ENCODE measurements at places on chromosomes 6 and 20. TPM values are rescaled to one million over a fixed set of nuclear protein-coding genes. Genes with fewer than 3 reads are reported as not detected.
A peak's percentile ranks its signal among the peaks of the same experiment; 100 is the strongest.

The HEY2 gene
- 1.8 TPM for polyA plus RNA-seq

DNA sequence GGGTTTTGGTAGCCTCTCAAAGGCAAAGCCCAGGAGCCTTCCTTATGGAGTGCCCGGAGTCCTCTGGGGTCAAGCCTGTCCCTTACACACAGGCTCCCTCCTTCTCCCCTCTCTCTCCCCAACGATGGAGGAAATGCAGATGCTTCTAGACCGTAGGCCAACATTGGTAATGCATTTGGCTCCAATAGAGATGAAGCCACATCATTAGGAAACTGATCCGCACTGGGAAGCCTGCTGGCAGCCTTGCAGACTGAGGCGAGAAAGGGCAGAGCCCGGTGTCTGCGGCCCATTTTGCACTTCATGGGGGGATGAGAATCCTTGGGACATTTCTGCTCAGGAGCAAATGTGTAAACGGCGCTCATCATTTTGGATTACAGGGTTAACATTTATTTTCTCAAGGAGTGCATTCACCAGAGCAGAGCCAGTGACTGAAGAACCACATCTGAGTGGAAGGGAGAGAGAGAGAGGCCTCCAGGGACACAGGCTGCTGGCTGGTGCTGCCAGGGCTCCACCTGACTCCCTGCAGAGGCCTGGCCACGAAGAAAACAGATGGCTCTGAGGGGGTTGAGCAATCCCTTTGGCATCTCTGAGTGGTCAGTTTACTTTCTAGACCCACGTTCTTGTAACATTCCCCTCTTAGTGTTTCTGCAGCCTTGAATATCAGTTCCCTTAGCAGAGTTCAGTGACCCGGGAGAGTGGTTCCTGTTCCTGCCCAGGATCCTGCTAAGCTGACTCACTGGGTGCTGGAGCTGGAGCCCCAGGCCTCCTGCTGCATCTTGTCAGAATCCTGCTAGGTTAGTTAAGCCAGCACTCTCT lies 4.4 kb upstream of the CST3 start:
- H3K36me3 ChIP-seq = no peaks in the 10 kb centered on the region
- no peak for DNase-seq
- H3K27me3 ChIP-seq = no peaks in the 10 kb centered on the region

The LST1 gene
- polyA plus RNA-seq = 19.8 TPM

DNA sequence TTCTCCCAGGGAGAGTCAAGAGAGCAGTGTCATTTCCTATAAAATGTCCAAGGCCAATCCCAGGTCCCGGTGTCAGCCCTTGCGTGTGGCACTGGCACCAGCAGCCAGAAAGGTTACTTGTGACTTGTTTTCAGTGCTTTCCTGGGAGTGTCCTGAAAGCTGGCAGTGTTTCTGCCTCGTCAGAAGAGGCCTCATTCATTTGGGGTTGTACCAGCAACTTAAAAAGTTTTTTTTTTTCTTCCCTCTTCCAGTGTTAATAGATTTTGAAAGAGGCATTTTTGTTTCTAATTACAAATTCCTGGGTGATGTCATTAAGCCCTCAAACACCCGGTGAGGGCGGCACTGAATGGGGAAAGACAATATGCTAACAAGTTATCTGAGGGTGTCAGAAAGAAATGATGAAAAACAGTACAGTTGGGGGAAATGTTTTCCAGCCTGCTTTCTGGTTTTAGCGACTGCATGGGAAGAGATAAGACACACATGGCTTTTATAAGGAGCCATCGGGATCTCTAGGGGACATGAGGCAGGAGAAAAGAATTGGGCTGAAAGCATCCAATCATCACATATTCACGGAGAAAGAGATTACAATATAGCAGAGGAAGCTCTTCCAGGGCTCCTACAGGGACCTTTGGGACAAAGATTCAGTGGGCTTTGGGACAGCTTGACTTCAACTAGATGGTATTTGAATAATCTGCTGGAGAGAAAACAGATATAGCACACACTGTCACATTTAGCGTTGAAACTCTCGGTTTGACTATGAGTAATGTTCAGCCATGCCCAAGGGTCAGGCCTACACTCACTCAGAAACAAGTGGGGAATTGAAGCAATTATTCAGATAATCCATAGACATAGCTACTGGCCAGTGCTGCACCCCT lies 153.0 kb downstream of the BCAS1 start:
- H3K4me3 ChIP-seq = no peak overlapping the region
- DNase-seq = no peak
- H3K4me1 ChIP-seq = peaks cover 15% of the 10 kb centered on the region
- no peak overlapping the region for H3K27ac ChIP-seq
- no peaks in the 10 kb centered on the region for H3K36me3 ChIP-seq

The TPBG gene
- 5.4 TPM for polyA plus RNA-seq

- H3K36me3 ChIP-seq = peaks cover 30% of the 10 kb centered on the region
- no peak overlapping the region for H3K4me3 ChIP-seq
- H3K27me3 ChIP-seq = no peaks in the 10 kb centered on the region
- H3K27ac ChIP-seq = no peak overlapping the region
- DNase-seq = no peak
Measured at GRCh38 chr20:20520776-20521175, 152.9 kb downstream of the INSM1 start.

- H3K4me1 ChIP-seq = no peaks in the 10 kb centered on the region
- H3K36me3 ChIP-seq = no peaks in the 10 kb centered on the region
- H3K4me3 ChIP-seq = no peak overlapping the region
- H3K27ac ChIP-seq = no peak overlapping the region
Measured at GRCh38 chr6:150537893-150538292, 61.8 kb upstream of the PLEKHG1 start.

GRCh38 chr6:145069966-145070365 lies 665.4 kb downstream of the EPM2A start:
- DNase-seq = no peak
- H3K4me3 ChIP-seq = no peak overlapping the region
- no peaks in the 10 kb centered on the region for H3K36me3 ChIP-seq

DNA sequence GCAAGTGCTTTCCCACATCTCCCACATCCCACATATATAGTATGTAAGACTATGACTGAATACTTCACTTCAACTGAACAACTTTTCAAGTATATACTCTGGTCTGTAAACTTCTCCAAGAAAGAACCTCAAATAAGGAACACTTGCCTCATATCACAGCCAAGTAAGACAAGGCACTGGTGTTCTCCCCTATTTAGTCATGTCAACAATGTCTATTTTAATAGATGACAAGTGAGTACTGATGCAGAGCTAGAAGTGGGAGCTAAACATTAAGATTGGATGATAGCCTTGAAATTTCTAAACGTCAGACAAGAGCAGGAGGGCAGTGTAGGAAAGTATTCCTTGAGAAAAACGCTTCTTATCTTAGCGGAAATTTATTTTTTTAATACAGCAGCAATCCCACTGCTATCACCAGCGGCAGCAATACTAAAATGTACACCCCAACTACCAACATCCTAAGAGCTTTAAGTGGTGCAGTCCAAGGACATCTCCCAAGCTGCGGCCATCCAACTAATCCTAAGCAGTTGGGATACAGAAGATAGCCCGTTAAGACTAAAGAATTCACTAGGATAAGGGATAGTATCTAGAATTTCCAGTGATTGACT lies 29.3 kb downstream of the DST start:
- H3K4me3 ChIP-seq = no peak overlapping the region
- H3K36me3 ChIP-seq = peaks cover 35% of the 10 kb centered on the region
- H3K27ac ChIP-seq = no peak overlapping the region
- H3K4me1 ChIP-seq = no peaks in the 10 kb centered on the region
- H3K27me3 ChIP-seq = no peaks in the 10 kb centered on the region

DNA sequence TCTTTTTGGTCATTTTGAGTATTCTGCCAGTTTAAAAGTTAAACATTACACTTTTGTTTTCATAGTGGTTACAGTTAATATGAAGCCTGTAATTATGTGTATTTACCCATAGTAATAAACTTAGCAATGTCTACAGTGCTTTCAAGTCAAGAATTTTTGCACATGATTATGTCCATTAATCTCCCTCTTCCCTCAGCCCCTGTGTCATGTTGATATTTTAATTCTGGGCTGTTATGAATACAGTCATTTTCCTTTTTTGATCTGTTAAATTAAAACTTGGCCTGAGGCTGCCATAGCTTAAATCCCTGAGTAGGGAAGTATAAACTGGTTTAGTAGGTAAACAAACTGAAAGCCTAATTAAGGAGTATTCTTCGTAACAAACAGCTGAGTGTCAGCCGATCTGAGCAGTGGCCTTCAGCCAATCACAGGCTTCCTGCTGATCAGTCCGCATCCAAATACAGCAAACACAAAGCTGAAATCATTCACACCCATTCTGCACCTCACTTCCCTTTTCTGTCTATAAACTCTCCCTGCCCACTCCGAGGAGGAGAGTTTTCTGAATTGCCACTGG lies 9.5 kb upstream of the SFT2D1 start:
- no peaks in the 10 kb centered on the region for H3K36me3 ChIP-seq
- H3K27ac ChIP-seq = peak overlapping the region; percentile 13
- peak; percentile 44 for DNase-seq

DNA sequence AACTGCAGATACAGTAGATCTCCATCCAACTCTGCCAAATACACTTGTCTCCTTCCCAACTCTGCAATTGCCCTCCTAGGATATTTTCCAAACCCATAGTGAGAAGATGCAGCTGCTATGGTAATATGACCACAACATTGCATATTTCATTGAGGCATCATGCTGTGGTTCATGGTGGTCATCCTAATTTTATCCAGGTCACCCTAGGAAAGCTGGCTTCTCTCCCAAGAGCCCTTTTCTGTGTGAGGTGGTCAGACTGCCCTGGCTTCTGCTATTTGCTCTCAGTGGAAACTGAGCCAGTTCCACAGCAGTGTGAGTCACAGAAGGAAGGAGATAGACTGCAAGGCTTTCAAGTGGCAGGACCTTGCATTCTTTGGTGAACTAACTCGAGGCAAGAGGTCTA lies 5.5 kb downstream of the OGFRL1 start:
- no peaks in the 10 kb centered on the region for H3K27me3 ChIP-seq
- no peak for DNase-seq
- H3K27ac ChIP-seq = no peak overlapping the region
- H3K36me3 ChIP-seq = peaks cover 13% of the 10 kb centered on the region
- no peak overlapping the region for H3K4me3 ChIP-seq
- peaks cover 5% of the 10 kb centered on the region for H3K4me1 ChIP-seq

- H3K27ac ChIP-seq = no peak overlapping the region
- no peak for DNase-seq
- H3K36me3 ChIP-seq = no peaks in the 10 kb centered on the region
- H3K27me3 ChIP-seq = no peaks in the 10 kb centered on the region
- H3K4me1 ChIP-seq = no peaks in the 10 kb centered on the region
Measured at GRCh38 chr6:113570161-113570560, 287.0 kb upstream of the MARCKS start.

The GJE1 gene
- not detected for polyA plus RNA-seq

The MROH8 gene
- 3.6 TPM for polyA plus RNA-seq

The KCNK17 gene
- 3.2 TPM for polyA plus RNA-seq

DNA sequence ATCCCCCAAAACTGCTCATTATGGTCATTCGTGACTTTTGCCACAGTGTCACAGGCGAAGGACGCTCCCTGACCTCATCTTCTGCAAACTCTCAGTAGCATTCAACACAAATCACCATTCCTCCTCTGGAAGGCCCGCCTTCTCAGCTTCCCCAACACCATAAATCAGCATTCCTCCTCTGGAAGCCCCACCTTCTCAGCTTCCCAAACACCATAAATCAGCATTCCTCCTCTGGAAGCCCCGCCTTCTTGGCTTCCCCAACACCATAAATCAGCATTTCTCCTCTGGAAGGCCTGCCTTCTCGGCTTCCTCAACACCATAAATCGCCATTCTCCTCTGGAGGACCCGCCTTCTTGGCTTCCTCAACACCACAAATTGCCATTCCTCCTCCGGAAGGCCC lies 288.0 kb upstream of the AGPAT4 start:
- no peak overlapping the region for H3K27ac ChIP-seq
- DNase-seq = no peak
- no peaks in the 10 kb centered on the region for H3K36me3 ChIP-seq
- no peaks in the 10 kb centered on the region for H3K27me3 ChIP-seq

GRCh38 chr20:50223039-50224005 lies 32.7 kb downstream of the CEBPB start:
- H3K4me1 ChIP-seq = peaks cover 16% of the 10 kb centered on the region
- H3K27ac ChIP-seq = no peak overlapping the region
- no peak overlapping the region for H3K4me3 ChIP-seq
- peak; percentile 57 for DNase-seq
- H3K36me3 ChIP-seq = no peaks in the 10 kb centered on the region

GRCh38 chr20:51529758-51530157 lies 12.8 kb downstream of the NFATC2 start:
- H3K27me3 ChIP-seq = no peaks in the 10 kb centered on the region
- no peak for DNase-seq
- H3K4me1 ChIP-seq = peaks cover 20% of the 10 kb centered on the region

GRCh38 chr6:163287626-163288025 lies 126.9 kb upstream of the QKI start:
- no peaks in the 10 kb centered on the region for H3K27me3 ChIP-seq
- no peak for DNase-seq
- H3K4me1 ChIP-seq = no peaks in the 10 kb centered on the region
- no peak overlapping the region for H3K27ac ChIP-seq
- no peaks in the 10 kb centered on the region for H3K36me3 ChIP-seq
- no peak overlapping the region for H3K4me3 ChIP-seq

DNA sequence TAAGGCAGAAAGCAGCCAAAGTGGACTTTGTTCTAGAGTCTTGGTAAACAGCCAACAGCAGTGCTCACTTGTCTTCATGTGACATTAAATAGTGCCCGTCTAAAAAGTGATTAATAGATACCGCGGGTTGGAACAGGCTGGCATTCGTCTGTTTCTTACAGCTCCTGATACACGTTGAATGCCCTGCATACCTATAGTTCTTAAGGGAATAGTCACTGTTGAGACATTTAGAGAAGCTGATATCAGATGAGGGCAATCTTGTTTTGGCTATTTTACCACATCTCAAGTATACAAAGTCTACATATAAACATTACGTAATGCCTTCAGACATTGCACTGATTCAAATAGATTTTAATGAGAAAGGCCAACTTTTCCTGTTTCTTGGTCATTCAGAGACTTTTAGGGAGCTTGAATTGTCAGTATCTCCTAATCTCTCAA lies 374.9 kb upstream of the FLRT3 start:
- DNase-seq = peak; percentile 33
- no peaks in the 10 kb centered on the region for H3K27me3 ChIP-seq
- peak overlapping the region; percentile 17 for H3K27ac ChIP-seq
- H3K4me3 ChIP-seq = no peak overlapping the region
- H3K4me1 ChIP-seq = peaks cover 24% of the 10 kb centered on the region

- H3K4me1 ChIP-seq = no peaks in the 10 kb centered on the region
- no peak overlapping the region for H3K27ac ChIP-seq
- H3K27me3 ChIP-seq = no peaks in the 10 kb centered on the region
- H3K36me3 ChIP-seq = peaks cover 34% of the 10 kb centered on the region
Measured at GRCh38 chr20:20608641-20609040, 103.8 kb downstream of the RALGAPA2 start.

DNA sequence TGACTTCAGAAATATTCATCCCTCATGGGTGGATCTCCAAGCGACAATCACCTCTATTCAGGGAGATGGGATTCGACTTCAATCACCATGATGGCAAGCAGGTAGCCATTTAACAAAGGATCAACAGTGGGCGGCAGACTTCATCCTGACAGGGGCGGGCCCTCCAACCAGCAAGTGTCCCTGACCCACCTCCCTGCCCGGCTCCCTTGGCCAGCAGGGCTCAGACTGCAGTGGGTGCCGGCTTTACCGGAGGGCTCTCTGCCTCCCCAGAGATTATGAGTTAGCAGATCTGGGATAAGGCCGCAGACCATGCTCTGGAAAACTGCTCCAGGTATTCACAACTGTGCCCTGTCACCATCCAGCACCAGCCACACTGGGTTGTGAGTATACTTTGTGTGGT lies 39.4 kb downstream of the PPP1R3G start:
- no peaks in the 10 kb centered on the region for H3K36me3 ChIP-seq
- no peak overlapping the region for H3K4me3 ChIP-seq
- no peaks in the 10 kb centered on the region for H3K27me3 ChIP-seq
- no peaks in the 10 kb centered on the region for H3K4me1 ChIP-seq

All from large intestine (tissue), 12 donors.